ENCODE measurements at places on chromosomes 1 and 21.

DNA sequence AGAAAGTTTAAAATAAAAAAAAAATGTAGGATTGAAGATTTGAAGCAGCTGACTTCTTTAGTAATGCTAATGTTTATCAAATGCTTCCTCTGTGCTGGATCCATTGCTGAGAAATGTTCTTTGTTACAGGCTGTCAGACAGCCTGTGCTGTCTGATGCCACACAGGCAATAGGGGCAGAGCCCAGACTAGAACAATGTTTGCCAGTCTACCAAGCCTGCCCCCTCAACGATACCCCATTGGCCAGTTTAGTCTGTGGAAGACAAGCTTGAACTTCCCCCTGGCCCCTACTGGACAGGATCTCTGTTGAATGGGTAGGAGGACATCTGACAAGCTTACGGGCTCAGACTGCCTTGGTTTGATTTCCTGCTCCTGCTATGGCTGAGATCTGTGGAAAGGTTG lies 79.4 kb downstream of the PAPPA2 start:
- no peak for DNase-seq

GRCh38 chr1:21628798-21629393 lies 40.3 kb downstream of the RAP1GAP start:
- DNase-seq, result no peak

DNA sequence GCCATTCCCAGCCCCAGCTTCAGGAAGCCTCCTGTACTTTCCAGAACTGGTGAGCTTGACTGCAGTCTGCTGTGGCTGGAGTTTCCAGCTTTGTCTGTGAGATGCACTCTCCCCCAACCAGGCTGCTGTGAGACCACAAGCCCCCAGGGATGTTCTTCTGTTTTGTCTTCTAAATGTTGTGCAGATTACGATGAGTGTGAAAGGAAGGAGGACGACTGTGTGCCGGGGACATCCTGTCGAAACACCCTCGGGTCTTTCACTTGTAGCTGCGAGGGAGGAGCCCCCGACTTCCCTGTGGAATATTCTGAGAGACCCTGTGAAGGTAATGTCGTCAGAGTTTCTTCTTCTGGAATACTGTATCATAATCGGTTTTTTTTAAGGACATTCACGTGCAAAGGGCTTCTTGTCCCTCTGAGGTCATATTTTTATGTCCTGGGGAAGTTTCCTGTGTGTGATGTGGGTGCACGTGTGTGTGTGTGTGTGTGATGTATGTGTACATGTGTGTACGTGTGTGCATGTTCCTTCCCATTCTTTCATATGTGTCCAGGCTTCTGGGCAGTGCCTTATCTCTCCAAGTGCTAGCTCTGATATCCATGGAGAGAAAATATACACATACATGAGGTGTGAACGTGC lies 49.9 kb downstream of the UMODL1 start:
- DNase-seq, result no peak

DNA sequence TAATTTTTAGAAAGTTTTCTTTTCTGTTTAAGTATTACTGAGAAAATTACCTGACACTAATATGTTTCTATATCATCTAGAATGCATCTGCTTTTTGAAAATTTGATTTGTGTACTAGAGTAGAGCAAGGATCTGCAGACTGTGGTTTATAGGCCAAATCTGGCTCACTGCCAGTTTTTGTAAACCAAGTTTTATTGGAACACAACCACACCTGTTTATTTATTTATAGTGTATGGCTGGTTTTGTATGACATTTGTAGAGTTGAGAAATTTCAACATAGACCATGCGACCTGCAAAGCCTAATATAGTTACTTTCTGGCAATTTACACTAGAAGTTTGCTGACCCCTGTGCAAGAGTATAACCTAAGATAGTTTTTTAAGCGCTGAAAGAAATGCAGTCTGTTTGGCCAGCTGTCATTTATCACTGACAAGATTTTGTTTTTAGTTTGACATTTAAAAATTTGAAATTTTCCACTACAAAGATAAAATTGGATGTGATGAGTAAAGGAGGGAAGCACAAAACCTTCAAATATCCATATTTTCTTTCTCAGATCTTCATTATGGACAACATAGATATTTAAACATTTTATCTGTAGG lies 36.1 kb upstream of the CACYBP start:
- no peak for DNase-seq

DNA sequence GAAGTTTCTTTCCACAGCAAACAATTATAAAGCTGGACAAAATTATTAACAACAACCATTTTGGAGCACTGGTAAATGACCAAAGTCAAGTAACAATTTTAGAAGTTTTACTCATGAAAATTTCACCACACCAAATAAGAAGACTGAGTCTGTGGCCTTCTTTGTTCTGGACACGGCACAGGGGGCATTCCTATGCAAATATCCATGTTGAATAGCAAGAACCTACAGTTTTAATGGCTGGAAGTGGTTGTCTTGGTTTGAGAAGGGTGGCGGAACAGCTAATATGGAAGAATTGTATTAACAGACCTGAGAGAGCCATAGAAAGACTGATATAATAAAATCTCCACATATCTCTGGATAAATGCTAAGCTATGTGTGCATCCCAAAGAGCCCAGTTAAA lies 29.4 kb upstream of the GADD45A start:
- no peak for DNase-seq

- no peak for DNase-seq
Observed at GRCh38 chr1:208728815-208729214, 484.6 kb upstream of the PLXNA2 start.

- no peak for DNase-seq
Observed at GRCh38 chr1:95582746-95583145, 348.7 kb downstream of the RWDD3 start.

GRCh38 chr1:25810341-25811299 lies 9.1 kb upstream of the MTFR1L start:
- no peak for DNase-seq

GRCh38 chr1:72281144-72281543 lies 1.2 kb downstream of the NEGR1 start:
- DNase-seq, result no peak

DNA sequence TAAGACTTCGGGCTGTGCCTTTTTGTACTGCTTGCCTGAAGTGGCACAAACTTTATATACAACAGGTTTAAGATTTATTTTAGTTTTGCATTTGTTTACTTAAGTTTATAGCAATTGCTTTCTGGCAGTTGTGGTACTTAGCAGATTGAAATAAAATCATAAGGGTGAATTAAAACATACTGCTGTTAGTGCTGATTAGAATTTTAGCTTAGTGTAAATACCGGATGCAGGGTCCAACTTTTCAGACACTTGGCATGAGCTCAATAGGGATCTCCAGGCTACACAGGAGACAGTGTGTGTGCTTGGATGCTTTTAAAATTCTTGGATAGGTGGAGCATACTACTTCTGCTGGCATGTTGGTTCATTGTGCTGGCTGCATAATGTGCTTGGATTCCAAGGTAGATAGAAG lies 159.6 kb downstream of the NFIA start:
- no peak for DNase-seq

GRCh38 chr1:220768126-220768601 lies 18.5 kb upstream of the MTARC1 start:
- no peak for DNase-seq

GRCh38 chr21:33026878-33027400 lies 1.2 kb downstream of the OLIG2 start:
- DNase-seq, result no peak

DNA sequence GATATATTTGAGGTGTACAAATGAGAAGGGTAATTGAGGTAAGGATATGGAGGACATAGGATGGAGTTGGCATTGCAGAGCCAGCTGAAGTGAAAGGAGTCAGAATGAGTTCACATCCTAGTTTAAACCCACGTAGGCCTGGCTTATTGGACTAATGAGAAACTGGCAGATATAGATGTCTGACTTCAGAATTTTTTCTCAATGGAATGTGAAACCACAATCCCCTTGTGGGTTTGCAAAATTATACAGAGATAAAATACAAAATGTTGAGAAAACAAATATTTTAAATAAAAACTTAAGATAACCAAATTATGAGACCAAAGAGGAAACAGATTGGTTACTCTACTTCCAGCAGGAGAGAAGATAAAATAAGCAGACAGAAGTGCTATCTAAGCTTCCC lies 277.4 kb upstream of the LRRC7 start:
- DNase-seq, result no peak

DNA sequence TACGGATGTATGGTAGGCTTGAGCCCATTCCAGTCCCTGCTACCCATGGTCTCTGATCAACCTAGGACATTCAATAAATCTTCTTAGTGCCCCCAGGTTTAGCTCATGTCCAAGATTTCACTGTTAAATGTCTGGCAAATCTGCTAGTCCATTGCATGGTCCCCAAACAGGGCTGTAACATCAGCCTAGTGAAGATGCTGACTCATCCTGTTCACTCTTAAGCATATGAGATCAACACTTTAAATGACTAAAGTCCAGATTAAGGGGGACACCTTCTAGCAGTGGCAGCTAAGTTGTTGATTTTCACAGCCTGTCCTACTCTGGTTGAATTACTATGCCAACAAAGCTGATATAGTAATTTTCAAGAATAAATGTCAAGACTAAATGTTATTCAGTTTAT lies 46.5 kb upstream of the NUF2 start:
- DNase-seq, result no peak

DNA sequence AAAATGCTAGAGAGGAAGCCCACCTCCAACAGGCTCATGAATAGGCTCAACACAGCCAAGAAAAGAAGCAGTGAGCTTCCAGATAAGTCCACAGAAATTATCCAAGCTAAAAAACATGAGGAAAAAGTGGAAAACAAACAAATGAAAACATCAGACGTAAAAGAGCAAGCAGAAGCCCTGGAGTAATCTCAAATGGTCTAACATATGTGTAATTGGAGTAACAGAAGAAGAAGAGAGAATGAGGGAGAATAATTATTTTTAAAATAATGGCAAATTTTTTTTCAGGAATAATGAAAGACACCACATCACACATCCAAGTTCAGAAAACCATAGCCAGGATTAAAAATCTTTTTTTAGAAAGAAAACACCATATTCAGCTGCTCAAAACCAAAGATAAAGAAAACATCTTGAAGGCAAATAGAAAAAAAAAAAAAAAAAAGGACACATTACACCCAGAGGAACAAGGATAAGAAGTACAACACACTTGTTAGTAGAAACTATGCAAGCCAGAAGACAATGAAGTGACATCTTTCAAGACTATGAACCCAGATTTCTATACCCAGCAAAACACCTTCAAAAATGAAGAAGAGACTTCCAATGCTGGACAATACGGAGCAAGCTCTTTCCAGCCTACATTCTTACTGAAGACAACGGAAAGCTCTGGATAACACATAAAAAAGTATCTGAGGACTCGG lies 10.6 kb upstream of the SUMO3 start:
- no peak for DNase-seq

GRCh38 chr1:17229379-17229778 lies 19.5 kb upstream of the PADI3 start:
- DNase-seq, result no peak

- no peak for DNase-seq
Observed at GRCh38 chr21:44074315-44074958, 32.8 kb upstream of the PWP2 start.

DNA sequence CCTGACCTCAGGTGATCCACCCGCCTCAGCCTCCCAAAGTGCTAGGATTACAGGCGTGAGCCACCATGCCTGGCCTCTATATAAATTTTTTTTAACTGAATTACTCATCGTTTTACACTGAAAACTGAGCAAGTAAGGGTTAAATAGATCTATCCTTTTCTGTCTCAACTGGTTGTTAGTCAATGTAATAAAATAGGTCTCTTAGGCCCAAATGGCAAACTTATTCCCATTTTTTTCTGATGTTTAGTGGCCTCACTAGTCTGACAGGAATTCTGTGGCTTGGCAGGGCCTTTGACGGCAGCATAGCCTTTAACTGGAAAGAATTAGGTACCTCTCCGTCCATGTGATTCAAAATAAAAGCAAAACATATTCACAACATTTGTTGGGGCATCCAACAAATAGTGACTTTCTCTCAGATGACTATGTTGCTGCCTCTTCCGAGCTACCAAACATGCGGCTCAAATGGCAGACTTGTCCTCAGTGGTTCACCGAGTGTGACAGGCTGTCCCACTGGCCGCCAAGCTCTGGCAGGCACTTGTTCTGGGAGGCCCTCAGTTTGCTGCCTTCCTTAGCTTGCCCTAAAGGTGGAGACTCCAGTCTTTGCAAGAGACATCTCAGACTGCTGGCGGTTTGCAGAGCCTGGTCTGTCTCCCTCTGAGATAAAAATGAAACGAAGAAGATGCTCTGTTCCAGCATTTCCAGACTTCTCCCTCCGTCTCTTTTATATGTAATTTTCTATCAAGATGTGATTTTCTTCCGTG lies 17.4 kb downstream of the ATP1A4 start:
- DNase-seq, result no peak

GRCh38 chr1:231862611-231863010 lies 236.0 kb downstream of the DISC1 start:
- no peak for DNase-seq
